ENCODE measurements at places on chromosomes 5 and 9.

DNA sequence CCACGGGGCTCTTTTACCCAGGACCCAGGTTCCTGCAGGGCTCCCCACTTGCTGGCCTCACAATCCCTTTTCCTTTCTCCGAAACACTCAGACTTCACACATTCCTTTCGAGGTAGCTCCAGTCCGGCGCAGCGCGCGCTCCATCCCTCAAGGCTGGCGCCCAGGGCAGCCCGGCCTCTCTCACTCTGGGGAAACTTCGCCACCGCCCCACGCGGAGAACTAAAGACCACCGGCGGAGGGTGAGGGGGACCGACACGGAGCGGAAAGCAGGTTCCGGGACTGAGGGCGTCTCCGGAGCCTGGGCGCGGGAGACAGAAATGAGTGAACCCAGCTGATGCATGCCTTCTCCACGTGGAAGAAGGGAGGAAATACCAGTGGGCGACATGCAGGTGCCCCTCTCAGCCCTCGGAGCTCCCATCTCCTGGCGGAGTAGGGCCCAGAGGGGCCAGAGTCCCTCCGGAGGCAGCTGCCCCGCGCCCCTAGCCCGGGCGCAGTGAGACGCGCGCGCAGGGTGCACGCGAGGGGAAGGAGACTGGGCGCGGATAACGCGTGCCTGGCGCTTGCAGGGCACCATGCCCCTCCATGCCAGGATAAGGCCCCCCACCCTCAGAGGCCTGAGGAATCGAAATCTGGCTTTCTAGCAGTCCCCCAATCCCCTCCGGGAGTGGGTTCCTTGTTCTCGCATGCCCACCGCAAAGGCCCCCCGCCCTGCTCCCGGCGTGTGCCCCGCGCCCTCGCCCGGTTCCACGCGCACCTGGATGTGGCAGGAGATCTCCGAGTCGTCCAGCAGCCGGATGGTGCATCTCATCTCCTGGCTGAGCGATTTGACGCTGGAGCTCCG lies 650 bp downstream of the FRMD3 start:
- no peak for DNase-seq

DNA sequence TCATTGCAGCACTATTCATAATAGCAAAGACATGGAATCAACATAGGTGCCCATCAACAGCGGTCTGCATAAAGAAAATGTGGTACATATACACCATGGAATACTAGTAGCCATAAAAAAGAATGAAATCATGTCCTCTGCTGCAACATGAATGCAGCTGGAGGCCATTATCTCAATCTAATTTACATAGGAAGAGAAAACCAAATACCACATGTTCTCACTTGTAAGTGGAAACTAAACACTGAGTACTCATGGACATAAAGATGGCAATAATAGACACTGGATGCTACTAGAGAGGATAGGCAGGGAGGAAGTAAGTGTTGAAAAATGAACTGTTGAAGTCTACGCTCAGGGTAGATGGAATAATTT lies 203.9 kb upstream of the CDH9 start:
- no peak for DNase-seq

- DNase-seq = no peak
Observed at GRCh38 chr5:128085413-128085812, 1.8 kb downstream of the SLC12A2 start.

DNA sequence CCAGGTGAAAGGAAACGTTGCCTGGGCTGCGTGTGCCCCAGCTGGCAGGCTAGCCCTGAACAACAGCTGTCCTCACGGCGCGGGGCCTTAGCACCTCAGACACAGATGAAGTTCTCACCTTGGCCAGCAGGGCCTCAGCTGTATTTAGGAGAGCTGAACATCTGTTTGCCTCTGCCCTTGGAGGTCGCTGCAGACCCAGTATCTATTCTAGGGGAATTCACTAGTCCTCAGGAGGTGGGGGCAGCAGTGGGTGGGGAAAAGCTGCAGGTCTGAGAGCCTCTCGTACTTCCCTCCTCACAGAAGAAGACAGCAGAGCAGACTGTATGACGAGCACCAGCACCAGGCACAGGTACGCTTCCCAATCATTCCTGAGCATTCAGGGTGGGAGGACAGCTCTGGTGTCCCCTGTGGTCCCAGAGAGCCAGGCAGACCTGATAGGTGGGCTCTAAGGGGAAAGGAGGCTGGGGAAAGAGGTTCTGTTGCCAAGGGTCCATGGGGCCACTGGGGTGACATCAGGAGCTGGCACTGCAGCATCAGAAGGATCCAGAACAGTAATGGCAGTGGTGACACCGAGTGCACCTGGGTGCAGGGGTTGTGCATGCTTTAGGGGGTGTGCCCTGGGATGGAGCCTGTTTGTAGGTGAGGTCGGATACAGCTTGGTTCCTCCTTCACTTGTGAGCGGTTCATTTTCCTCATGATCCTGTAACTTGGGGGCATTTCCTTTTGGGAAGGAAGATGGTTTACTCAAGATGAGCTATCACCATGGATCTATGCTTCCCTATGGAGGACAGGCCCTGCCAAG lies 13.8 kb downstream of the CD74 start:
- DNase-seq = no peak

- no peak for DNase-seq
Observed at GRCh38 chr5:160744268-160745101, 107.5 kb downstream of the ATP10B start.

DNA sequence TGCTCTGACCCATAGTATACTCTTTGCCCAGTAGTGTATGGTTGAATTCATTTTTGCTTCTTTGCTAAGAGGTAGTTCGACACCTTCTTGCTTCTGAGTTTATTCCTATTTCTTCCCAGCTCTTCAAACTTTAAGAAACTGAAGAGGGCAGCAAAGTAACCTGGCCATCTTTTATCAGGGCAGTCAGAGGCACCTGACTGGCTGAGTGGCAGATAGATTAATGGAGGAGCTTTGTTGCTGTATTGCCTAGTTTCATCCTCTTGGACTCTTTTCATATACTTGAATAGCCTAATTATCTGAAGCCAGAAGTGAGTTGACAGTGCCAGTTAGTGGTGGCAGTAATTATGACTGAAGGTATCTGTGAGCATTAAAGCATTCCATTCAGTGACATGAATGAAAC lies 82.5 kb downstream of the UHRF2 start:
- no peak for DNase-seq

DNA sequence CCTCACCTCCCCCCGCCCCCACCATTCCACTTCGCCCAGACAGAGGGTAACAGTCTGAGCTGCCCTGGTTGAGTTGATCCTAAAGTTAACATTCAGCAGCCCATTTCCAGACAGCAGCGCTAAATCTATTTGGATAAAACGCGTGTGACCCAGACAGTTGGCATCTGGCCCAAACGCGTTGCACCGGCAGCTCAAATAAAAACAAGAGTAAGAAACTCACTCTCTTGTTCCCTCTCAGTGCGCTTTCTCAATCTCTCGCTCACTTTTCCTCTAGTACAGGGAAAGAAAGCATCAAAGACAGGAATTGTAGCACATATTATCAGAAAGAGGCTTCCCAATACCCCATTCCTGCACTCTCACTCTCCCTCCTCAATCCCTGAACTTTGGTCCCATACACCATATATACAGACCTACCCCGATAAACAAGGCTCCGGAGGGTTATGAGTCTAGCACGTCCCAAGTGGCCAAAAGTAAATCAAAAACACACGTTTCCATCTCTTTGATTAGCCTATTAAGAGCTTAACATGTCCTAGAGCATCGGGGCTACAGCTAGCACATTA lies 1.3 kb downstream of the ADAMTS6 start:
- no peak for DNase-seq

DNA sequence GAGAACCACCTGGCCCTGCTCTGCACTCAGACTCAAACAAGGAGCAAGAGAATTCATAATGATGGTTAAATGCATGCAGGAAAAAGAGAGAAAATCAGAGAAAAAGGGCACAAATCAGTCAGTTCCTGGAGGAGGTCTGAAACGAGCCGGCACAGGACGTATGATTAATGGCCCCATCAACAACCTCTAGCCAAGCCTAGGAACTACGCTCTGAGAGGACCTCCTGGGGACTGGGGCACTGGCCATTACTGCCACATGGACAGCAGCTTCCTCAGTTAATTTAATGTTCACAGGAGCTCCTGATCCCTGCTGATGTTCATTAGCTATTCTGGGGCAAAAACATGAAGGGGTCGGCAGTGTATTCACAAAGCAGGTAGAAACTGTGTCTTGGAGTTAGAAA lies 238.1 kb downstream of the MED10 start:
- no peak for DNase-seq

DNA sequence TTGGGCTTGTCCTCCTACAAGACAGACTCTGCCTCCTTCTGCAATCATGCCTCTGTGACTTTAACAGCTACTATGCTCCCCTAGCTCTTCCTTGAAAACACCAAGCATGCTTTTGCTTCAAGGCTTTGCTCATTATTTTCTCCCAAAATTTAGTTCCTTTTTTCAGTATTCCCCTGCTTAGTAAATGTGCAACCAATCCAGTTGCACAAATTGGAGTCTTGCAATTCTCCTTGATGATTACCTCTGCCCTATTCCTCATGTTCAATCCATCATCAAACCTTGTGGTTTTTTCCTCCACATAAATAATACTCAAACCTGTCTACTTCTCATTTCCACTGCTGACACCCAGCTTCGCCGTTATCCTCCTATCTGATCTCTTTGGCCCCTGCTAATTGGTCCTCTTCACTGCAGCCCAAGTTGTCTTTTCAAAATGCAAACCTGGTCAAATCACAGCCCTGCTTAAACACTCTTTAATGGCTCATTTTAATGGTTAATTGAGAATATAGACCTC lies 296.3 kb downstream of the CWC27 start:
- no peak for DNase-seq

DNA sequence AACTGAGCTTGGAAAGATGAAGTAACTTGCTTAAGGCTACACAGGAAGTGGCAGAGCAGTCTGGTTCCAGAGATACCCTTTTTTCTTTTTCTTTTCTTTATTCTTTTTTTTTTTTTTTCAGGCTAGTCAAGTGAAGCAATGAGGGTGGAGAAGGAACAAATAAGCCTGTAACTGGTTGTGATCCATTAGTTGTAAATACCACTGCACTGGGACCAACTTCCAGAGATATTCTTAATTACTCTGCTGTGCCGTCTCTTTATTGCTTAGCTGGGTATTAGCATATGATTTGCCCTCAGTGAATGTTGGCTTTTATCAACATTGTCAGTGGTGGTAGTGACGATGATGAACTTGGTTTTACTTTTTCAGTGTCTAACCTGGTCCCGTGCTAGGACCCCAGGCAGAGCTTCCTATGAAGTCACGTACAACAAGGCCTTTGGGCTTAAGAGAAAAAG lies 26.7 kb downstream of the LNPEP start:
- no peak for DNase-seq

DNA sequence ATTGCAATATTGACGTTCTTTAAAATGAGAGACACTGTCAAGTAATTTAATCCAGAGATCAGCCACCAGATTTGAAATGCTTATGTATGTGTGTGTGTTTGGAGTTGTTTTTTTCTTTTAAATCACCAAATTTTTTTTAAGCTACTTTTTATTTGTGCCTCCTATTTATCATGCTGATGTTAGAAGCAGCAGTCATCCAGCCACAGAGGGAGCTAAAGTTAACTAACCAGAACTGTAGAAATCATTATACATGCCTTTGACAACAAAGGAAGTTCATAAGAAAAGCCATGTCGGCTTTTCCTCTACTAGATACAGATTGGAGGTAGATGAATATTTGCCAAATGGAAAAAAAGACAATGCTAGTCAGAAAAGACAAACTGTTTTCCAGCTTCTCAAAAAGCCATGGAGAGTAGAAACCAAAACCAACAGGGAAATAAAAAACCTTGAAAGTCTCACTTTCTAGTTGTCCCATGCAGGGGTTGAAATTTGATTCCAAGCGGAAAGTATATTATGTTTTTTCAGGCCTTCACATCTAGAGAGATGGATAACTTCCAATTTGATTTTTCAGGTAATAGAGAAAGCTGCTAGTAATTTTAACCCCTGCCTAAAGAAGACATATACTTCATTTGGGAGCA lies 4.5 kb downstream of the PURA start:
- no peak for DNase-seq

DNA sequence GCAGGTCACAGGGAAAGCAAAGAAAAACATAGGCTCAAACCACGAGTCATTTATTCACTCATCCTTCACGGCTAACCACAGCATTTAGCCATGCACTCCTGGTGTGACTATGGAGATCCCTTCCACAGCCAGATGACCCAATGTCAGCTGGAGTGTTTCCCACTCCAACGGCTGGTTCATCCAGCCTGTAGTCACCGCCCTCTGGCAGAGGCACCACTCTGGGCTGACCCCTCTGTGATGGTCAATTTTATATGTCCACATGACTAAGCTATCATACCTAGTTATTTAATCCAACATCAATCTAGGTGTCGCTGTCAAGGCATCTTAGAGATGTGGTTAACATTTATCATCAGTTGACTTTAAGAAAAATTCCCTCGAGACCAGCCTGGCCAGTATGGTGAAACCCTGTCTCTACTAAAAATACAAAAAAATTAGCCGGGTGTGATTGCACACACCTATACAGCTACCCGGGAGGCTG lies 9.5 kb upstream of the PHF19 start:
- no peak for DNase-seq

GRCh38 chr9:134466869-134467616 lies 140.8 kb downstream of the RXRA start:
- DNase-seq = no peak

DNA sequence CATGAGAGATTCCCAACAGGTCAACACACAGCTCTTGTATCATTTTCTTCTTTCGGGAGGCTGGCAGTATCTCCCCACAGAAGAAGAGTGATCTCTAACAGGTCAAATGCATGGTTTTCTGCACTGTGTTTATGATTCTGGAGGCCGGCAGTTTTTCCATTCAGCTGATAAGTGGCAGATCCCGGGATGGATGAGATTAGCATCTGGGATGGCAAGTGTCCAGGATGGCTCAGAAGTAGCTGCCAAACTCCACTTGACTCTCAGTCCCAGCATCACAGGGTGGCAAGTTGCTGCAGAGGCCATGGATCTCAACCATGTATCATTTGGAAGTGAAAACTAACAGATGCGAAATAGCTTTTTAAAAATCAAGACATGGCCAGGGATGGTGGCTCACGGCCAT lies 97.8 kb upstream of the SLC44A1 start:
- no peak for DNase-seq

DNA sequence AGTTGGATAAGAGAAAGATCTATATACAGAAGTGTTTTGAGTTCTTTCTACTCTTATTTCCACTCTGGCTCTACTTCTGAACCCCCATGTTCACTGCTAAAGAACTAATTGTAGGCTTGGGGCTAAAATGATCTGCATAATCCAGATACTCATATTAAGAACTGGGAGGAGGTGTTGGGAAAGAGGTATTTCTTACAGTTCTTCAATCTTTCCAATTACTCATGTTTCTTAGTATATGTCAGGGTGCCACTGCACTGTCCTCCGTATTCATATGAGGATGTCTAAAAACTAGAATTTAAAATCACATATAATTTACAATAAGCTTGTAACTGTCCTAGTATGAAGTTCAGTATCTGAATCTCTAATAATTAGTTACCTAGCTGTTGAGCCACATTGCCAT lies 12.7 kb downstream of the NIPBL start:
- no peak for DNase-seq

- DNase-seq = no peak
Observed at GRCh38 chr9:2043243-2043642, 28.1 kb downstream of the SMARCA2 start.
